Stimulated activated CD8-positive, alpha-beta memory T cell treated with anti-CD3 and anti-CD28 coated beads, Interleukin-2, amount 100 ng/mL, for 1 hour (primary cell): ENCODE measurements at places on chromosomes 13 and 19.

DNA sequence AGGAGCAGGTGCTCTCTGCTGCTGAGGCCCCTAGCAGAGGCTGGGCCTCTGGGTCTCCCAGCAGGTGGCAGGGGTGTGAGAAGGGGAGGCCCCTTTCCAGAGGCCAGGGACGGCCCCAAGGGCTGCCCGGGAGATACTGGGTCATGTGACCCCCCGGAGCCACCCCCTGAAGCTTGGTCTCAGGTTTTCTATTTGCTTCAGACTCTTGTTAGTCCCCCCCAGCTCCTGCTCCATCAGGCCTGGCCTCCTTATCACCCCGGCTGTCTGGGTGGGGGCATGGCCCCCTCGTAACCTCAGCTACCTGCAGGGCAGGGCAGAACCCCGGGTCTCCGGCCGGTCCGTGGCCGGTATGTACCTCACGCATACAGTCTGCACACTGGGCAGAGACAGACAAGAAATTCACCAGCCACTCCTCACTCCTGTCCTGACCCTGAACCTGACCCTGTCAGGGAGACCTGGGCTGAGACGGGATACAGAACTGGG, 13.2 kb upstream of the TCF3 start:
- no peak for DNase-seq

GRCh38 chr19:41870401-41870873, 6.6 kb upstream of the CD79A start:
- no peak for DNase-seq

DNA sequence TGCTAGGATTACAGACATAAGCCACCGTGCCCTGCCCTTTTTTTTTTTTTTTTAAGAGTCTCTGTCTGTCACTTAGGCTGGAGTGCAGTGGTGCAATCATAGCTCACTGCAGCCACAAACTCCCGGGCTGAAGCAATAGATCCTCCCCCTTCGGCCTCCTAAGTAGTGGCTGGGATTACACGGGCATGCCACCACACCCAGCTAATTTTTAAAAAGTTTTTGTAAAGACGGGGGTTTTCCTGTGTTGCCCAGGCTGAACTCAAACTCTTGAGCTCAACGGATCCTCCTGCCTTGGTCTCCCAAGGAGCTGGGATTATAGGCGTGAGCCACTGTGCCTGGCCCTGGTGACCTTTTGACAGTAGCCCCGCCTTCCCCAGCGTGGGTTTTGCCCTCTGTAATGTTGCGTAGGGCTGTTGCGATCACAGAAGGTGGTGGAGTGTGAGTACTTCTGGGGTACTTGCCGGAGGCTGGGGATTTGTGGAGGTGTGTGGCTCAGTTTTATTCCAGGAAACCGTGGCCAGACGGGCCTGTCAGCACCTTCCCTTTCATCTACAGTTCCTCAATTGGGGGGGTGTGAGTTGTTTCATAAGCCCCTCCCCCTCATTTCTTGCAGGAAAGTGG, 11.6 kb upstream of the RETN start:
- DNase-seq = no peak

DNA sequence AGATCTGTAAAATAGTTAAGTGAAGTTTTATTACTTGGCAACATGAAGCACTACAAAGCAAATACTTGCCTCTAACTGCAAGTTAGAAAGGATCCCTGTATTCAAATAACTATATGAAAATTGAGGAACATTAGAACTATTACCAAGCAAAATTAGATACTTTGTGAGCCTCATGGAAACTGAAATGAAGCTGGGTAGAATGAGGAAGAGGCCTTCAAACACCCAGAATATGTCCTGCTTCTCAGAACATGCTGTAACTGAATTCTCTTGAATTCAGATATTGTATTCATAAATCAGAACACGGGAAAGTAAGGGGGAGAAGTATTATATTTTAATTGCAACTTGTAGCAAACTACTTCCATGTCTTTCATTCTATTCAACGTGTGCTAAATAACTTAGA, 947.9 kb downstream of the PCDH17 start:
- DNase-seq = no peak

DNA sequence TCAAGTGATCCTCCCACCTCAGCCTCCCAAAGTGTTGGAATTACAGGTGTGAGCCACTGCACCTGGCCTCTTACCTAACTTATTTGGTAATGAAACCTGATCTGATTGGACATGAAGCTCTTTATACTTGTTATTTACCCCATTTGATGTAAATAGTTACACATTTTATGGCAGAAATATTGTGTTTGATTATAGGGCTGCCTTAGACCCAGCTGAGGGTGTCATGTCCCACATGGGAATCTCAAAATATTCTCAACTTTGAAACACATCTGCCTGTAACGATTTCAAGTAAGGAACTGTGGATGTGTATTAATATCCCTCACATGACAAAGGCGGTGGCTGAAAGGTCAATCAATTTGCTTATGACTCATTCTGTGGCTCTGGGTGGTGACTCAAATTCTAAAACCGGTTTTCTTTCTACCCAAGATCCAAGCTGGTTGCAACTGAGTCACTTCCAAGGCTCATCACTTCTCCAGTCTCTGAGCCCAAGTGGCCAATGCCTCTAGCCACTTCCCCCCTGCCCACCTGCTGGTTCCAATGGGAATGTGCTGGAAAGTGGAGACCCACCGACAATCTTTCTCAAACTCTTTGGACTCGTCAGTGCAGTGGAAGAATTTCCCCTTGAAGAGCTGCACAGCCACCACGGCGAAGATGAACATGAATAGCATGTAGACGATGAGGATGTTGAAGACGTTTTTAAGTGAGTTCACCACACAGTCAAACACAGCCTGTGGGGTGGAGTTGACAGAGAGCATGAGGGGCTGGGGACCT, 110.9 kb downstream of the IER2 start:
- no peak for DNase-seq

DNA sequence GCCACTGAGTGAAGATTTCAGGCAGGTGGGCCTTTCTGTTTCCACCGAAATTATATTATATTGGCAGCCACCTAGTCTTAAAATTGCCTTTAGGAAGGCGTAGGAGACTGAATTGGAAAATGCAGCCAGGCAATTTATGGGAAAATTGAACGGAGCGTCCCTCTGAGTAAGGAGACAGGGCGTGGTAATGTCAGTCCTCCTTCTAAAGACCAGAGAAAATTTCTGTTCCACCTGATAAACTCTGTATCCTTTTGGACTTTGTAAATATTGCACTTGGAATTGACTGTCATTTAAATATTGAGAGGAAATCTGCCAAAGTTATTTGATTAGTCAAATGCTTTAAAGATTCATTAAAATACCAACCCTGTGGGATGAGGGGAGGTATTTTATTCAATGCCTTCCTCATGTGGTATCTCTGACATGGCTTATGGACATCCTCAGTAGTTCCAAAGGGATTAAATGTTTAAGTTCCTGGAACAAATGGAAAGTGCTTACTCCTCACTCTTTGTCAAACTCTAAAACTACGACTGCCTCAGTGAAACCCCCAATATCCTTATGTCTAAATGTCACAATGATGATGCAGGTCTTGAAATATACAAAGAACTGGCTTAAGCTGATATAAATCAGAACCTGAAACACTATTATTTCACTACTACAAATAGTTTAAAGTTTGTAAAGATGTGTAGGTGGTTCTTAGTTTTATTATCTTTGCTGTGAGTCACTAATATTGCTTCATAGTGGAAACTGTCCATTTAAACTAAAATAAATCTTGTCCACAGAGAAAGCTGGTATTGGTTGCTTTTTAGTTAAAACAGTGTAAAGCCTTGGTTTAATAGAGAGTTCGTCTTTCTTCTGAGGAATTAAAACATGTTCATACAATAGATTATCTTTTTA, 203.2 kb downstream of the FGF14 start:
- DNase-seq = no peak
